ENCODE measurements at places on chromosomes 1 and 21.

GRCh38 chr1:56584910-56585528 lies 5.7 kb upstream of the PLPP3 start:
- peak; percentile 67 for DNase-seq

GRCh38 chr1:246932366-246932700 lies 585 bp upstream of the AHCTF1 start:
- no peak for DNase-seq

DNA sequence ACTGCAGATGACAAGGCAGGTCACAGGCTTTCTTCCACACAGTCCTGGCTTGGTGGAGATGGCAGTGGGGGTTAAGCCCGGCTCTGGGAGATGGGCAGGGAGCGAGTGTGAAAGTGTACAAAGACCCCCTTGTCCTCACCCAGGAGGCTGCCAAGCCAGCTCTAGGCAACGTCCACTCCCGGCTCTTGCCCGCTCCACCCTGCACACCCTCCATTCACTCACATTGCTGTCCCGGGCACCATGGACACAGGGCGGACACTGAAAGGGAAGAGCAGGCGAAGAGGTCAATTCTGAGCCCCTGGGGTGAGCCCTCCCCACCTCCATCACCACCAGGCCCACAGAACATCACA lies 8.9 kb downstream of the COL16A1 start:
- no peak for DNase-seq

- peak; percentile 90 for DNase-seq
Measured at GRCh38 chr1:226547754-226548191, 791 bp upstream of the STUM start.

GRCh38 chr1:32249831-32250525 lies 1.1 kb upstream of the LCK start:
- no peak for DNase-seq

- DNase-seq: no peak
Measured at GRCh38 chr1:33425900-33426299, 5.0 kb downstream of the PHC2 start.

DNA sequence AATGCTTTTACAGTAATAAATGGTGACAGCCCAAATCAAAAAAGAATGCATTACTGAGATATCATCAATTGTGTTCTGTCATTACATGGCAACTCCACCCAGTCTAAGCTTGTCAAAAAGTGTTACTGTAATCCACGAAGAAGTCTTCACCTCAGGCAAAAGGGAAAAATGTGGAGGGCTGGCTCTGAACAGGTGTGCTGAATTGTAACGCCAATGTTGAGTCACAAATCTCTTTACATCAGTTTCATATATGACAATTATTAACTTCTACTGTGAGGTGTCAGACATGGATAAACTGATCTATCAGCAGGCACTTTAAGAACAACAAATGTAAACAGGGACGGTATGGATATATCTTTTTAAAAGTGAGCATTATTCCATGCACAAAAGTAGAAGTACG lies 98.5 kb upstream of the DMRTA2 start:
- no peak for DNase-seq

GRCh38 chr1:59692591-59692990 lies 122.2 kb upstream of the HOOK1 start:
- DNase-seq: peak; percentile 76

- DNase-seq: no peak
Measured at GRCh38 chr1:9207086-9207485, 27.5 kb upstream of the H6PD start.

GRCh38 chr1:185574139-185574875 lies 159.9 kb upstream of the HMCN1 start:
- DNase-seq: no peak

- no peak for DNase-seq
Measured at GRCh38 chr21:42056996-42057689, 14.0 kb upstream of the UMODL1 start.

DNA sequence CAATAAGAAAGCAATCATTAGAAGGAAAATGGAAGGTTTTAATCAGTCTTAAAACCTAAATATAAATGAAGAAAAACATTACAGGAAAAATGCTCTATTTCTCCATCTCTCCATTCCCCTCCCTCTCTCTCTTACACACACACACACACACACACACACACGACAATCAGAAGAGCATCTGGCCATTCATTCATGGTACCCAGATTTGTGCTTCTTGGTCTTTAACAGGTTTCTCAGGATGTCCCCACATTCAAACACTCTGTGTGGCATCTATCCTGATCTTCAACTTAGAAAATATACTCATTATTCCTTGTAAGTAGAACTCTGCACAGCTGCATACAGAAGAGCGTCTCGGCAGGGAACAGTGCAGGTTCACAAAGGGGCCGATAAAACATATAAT lies 779 bp downstream of the LRRC40 start:
- no peak for DNase-seq
